ENCODE measurements at places on chromosomes 7 and 10.

DNA sequence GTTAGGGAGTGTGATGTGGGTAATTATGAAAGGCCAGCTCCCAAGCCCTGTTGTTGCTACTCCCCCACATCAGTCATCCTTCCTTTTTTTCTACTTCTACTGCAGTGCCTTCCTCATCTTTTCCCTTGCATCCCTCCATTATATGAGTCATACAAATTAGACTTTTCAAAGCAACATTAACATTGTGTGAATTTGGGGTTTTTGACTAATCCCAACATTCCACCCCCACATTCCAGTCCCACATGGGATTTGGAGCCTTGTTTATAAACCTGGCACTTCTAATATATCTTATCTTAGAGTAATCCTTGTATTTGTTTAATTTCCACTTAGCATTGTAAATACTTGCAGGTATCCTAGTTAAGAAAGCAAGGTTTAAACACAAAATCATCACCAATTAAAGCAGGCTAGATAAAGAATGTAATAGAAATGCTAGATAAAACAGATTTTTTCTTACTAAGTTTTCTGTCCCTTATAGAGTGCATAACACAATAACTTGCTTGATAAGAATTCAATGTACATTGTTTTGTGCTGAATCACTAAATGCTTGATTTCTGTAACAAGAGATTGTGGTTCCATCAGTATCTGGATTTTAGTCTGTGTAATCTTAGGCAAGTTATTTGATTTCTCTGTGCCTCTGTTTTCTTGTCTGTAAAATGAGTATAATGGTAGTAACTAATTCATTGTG, 165.8 kb downstream of the CFTR start:
- no peak for DNase-seq

- DNase-seq = no peak
Observed at GRCh38 chr7:127905491-127906330, 125.5 kb downstream of the LRRC4 start.

- no peak for DNase-seq
Observed at GRCh38 chr7:92567460-92567859, 22.7 kb downstream of the FAM133B start.

GRCh38 chr7:55275291-55276200, 89.6 kb upstream of the LANCL2 start:
- DNase-seq = no peak

GRCh38 chr7:39407723-39408122, 158.5 kb upstream of the YAE1 start:
- no peak for DNase-seq

- DNase-seq = no peak
Observed at GRCh38 chr7:27998382-27998781, 182.2 kb downstream of the JAZF1 start.
